ENCODE measurements at places on chromosomes 6 and 20.

GRCh38 chr6:122063076-122063475, 336.4 kb upstream of the HSF2 start:
- DNase-seq, result no peak

DNA sequence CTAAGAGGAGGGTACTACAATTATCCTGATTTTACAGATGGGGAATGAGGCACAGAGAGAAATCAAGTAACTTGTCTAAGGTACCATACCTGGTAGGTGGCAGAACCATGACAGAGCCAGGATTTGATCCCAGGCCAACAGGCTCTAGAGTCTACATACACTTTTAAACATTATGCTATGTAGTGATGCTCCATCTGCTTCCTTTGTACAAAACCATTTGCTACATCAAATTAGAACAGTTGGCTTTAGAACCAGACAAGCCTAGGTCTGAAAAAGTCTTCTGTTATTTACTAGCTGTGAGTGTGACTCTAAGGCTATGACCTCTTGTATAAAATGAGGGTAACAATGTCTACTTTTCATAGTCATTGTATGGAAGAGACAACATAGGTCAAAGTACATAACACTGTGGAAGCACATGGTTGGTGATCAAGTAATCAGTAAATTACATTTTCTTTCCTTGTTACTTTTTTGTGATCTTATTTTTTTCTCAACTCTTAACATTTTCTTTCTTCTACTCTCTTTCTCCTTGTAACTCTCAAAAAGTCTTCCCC, 122.1 kb downstream of the PDSS2 start:
- DNase-seq, result no peak

- DNase-seq, result no peak
Observed at GRCh38 chr6:41732591-41733359, 2.6 kb downstream of the TFEB start.

DNA sequence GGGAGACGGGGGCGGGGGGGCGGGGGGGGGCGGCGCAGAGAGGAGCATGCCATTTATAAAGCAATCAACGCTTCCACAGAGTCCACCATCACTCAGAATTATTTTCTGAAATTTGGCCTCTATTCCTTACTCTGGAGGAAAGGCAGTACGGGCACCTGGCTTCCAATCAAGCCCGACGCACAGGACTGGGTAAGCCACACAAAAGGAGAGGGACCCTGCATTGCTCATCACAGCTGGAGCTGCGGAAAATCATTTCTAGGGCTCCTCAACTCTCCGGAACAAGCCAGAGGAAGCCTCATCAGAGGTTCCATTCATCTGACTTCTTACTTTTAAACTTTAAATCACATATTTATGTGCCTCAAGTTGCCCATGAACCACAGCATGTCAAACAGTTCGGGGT, 55.9 kb downstream of the TTI1 start:
- DNase-seq, result no peak

- no peak for DNase-seq
Observed at GRCh38 chr20:41697861-41698559, 79.8 kb upstream of the CHD6 start.

DNA sequence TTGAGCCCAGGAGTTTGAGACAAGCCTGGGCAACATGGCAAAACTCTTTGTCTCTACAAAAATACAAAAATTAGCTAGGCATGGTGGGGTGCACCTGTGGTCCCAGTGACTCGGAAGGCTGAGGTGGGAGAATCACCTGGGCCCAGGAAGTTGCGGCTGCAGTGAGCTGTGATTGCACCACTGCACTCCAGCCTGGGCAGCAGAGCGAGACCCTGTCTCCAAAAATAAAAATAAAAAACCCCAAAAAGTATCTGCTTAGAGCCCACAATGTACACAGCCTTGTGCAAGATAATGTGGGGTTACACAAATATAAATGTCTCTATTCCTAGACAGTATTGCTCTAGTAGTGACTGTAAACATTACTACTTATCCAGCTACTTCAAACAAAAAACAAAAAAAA, 5.9 kb downstream of the ESF1 start:
- no peak for DNase-seq

DNA sequence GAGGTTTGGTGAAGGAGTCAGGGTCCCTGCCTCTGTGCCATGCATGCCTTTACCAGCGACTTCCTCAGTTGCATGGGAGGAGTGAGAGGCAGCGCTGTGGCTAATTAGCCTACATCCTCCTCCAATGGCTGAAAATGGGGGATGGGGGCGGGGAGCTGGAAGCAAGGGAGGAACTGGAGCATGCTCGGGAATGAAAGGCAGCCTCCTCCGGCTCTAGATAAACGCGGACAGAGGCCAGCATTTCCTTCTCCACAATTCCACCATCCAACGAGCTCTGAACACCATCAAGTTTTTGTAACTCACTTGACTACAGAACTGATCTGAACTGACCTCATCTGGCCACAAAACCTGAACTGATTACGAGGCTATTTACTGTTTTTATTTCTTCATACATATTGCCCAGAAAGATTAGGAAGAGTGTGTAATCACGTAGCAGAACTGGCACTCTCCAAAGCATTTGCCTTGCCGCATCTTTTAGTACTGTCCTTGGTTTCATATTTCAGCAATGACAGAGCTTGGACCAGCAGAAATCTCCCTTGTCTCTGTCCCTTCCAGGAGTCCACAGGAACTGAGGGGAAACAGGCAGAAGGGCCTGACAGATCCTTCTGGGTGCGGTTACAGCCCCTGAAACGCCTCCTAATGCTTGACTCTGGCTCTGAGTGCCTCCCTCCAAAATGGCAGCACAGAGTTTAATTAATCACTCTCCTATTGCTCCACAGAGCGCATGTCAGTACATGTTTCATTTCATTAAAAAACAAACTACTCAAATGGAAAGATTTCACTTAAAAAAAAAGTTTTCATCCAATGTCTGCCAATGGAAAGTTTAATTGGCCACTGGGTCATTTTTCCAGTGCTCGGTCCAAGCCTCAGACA, 58.2 kb upstream of the TRAF3IP2 start:
- no peak for DNase-seq

DNA sequence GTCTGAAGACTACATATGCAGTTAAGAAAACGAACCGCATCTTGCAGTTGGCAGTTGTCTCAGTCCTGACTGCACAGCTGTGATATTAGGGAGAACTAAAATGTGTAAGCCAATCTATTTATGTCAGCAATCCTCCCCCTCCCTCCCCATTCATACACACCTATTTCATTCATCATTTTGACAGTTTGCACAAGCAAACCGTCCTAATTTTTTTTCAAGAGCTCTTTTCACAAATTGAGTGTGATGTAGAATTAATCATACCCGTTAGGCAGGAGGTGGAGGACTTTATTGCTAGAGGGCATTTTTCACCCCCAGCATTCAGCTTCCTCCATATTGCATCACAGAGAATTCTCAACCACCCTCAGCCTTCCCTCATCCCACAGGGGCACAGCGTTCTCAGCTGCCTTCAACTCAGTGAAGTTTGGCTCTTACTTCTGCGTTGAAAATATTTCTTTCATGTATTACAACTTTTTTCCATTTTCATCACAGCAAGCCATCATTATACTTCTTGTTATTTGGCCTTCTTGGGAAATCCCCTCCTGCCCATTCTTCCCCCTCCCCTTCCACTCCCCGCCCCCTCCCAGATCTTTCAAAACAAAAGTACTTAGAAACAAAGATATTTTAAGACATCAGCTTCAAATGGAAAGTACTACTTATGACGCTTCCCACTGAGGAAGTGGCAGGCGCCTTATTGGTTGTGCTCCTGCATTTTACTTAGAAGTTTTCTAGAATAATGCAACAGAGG, 37.5 kb downstream of the NOX3 start:
- no peak for DNase-seq

DNA sequence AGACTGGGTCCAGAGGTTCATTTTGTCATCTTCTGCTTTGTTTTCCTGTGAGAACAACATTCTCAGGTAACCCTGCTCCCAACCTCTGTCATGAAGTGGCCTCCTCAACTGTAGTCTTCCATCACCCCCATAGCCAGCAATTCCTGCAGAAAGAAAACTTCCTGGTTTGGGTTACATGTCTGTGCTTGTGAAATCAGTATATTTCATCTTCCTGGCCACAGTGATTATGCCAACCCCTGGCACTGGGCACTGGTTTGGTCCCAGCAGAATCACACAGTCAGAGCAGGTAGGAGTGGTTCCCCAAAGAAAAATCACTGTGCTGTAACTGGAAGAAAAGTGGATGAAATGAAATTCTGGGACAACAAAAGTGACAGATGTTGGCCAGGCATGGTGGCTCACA, 52.5 kb downstream of the CRYBG1 start:
- no peak for DNase-seq

DNA sequence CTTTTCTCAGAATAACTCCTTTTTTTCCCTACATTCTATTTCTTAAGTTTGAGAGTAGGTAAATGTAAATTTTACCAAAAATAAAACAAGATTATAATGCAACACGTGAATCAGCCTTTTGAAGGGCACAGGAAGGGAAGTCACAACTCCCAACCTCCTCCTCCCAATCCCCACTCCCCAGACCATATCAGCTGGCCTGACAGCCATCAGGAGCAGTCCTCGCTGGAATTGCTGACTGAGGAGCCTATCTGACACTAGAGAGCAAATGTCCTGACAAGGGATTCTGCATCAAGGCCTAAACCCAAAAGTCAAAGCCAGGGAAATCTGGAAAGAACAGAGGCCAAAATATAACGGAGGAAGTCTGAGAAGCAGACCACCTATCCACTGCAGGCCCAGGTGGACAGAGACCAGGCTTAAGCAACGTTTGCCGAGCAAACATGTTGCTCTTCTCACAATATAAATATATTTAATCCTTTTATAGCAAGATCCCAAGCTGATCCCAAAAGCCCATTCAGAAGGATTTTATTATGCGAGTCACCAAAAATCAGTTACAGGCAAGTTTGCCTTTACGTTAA, 2.5 kb downstream of the RRAGD start:
- DNase-seq, result no peak

DNA sequence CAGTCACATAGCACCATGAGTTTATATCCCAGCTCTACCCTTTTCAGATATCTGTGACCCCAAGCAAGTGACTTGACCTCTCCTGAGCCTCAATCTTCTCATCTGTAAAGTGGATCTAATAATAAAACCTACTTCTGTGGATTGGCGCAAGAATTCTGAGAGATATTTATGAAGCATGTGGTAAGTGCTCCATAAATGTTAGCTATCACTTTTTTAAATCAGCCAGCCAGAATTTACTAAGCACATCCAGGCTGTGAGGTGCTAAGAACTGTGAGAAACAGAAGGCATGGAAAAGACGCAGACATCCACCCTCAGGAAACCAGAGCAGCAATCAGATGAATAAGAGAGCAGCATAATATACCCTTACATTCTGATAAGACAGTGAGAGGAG, 862 bp downstream of the C20orf96 start:
- DNase-seq, result no peak

DNA sequence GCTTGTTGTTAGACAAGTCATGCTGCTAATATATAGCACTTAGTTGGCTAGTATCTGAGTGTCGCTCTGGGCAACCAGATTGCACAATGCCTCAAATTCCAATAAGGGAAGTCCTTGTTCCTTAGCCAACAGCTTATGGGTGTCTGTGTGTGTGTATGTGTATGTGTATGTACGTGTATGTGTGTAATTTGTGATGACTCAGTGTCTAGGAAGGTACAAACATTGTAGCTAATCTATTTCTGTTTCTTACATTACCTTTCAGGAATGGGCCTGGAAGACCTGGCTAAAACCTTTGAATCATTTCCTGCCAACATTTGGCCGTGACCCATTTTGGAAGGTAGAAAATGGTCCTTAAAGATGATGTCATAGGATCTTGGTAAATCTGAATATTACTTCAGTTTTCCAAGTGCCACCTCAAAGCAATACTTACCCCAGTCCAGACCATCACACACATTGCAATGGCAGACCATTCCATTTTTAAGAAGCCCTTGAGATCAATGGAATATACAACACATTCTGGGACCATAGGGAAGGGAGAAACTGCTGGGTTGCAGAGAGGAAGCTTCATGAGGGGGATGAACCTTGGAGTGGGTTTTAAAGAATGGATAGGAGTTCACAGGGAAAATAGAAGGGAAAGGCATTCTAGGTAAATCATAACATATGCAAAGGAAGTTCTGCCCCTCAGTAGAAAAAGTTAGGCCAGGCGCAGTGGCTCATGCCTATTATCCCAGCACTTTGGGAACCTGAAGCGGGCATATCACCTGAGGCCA, 25.1 kb downstream of the NEDD9 start:
- peak; percentile 92 for DNase-seq

- no peak for DNase-seq
Observed at GRCh38 chr6:8760951-8761350, 325.6 kb upstream of the SLC35B3 start.

DNA sequence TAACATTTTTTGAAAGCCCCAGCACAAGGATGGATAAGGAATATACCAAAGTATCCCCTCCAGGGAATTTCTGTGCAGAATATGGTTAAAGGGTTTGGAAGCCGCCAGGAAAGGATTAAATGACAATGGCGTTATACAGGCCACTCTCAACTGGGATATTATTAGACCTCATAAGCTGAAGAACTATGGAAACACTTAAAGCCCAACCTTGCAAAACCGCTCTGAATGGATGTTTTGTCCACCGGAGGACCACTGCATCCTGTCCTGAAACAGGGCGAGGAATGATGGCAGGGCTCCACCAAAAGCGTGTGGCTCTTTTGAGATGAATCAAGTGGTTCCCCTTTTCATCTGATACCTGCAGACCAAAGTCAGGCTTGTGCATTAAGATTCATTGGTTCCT, 32.4 kb downstream of the NFATC2 start:
- DNase-seq, result no peak

DNA sequence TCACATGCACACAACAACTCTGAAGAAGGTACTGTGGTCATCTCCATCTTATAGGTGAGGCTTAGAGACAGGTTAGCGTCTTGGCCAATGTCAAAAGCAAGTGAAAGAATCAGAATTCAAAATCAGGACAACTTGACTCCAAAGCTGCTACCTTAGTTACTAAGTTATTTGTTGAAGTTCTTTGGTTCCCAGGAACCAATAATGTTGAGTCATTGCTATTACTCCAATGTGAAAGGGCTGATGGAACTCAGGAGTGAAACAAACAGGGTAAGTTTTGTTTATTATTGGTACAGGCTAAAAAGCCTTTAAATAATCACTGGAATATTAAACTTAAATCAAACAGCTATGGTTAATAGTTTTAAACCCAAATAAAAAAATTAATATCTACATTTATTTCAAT, 111.1 kb downstream of the PDSS2 start:
- no peak for DNase-seq

GRCh38 chr6:33171880-33172687, 20.2 kb downstream of the COL11A2 start:
- no peak for DNase-seq

GRCh38 chr20:57620999-57621398, 773 bp upstream of the ZBP1 start:
- no peak for DNase-seq
